ENCODE measurements at places on chromosomes 13 and 19.

DNA sequence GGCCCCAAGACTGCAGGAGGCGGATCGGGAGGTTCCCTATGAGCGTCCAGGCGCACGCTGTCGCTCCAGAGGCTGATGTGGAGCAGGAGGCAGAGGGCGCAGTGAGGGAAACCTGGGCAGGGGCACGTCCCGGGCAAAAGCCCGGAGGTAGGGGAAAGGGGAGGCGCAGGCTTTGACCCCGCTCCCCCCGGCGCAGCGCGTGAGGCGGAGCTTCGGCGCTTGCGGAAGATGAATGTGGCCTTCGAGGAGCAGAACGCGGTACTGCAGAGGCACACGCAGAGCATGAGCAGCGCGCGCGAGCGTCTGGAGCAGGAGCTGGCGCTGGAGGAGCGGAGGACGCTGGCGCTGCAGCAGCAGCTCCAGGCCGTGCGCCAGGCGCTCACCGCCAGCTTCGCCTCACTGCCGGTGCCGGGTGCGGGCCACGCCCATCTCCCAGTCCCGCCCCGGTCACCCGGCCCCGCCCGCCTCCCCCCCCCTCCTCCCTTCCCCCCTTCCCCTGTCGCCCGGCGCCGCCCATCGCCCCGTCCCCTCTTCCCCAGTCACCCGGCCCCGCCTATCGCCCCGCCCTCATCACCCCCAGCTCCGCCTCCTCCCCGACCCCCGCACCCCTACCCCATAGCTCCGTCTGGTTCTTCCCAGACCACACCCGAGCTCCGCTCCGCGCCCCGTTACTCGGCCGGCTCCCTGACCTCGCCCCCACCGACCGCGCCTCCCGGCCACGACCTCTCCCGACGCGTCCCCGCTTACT, 4.1 kb downstream of the HMG20B start:
- no peak for DNase-seq

GRCh38 chr13:63625869-63626268, 2210.2 kb upstream of the PCDH20 start:
- DNase-seq: no peak

GRCh38 chr13:100532090-100532766, 56.4 kb downstream of the GGACT start:
- no peak for DNase-seq

GRCh38 chr13:28058866-28059613, 41.3 kb downstream of the FLT3 start:
- peak; percentile 29 for DNase-seq

GRCh38 chr13:98772794-98773452, 20.5 kb upstream of the SLC15A1 start:
- no peak for DNase-seq

- DNase-seq: no peak
Observed at GRCh38 chr19:35120492-35120891, 4.9 kb downstream of the FXYD3 start.

DNA sequence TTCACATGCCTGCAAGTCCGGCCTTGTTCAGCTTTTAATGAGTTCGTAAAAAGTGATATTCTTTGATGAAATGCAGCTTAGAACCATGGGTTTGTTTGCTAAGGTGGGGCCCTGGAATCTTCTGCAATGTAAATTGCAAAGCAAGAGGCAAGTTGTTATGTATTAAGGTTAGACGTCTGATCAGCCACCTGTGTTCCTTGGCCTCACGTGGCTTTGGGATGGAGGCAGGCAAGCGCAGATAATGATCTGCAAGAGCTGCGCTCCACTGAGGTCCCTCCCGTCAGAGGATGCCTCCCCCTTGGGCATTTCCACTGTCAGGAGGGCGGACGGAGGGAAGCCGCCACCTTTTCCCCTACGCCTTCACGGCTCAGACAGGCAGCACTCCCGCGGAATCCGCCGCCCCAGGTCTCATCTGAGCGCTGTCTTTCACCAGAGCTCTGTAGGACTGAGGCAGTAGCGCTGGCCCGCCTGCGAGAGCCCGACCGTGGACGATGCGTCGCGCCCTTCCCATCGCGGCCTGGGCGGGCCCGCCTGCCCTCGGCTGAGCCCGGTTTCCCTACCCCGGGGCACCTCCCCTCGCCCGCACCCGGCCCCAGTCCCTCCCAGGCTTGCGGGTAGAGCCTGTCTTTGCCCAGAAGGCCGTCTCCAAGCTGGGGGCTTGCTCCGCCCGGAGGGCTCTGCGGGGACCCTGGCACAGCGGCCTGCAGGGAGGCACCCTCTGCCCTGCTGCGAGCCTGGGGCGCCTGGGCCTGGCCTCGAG, 110.9 kb downstream of the CRYL1 start:
- DNase-seq: no peak

- no peak for DNase-seq
Observed at GRCh38 chr13:37893321-37893720, 23.7 kb upstream of the TRPC4 start.

GRCh38 chr19:46211201-46211881, 18.2 kb upstream of the IGFL1 start:
- no peak for DNase-seq

DNA sequence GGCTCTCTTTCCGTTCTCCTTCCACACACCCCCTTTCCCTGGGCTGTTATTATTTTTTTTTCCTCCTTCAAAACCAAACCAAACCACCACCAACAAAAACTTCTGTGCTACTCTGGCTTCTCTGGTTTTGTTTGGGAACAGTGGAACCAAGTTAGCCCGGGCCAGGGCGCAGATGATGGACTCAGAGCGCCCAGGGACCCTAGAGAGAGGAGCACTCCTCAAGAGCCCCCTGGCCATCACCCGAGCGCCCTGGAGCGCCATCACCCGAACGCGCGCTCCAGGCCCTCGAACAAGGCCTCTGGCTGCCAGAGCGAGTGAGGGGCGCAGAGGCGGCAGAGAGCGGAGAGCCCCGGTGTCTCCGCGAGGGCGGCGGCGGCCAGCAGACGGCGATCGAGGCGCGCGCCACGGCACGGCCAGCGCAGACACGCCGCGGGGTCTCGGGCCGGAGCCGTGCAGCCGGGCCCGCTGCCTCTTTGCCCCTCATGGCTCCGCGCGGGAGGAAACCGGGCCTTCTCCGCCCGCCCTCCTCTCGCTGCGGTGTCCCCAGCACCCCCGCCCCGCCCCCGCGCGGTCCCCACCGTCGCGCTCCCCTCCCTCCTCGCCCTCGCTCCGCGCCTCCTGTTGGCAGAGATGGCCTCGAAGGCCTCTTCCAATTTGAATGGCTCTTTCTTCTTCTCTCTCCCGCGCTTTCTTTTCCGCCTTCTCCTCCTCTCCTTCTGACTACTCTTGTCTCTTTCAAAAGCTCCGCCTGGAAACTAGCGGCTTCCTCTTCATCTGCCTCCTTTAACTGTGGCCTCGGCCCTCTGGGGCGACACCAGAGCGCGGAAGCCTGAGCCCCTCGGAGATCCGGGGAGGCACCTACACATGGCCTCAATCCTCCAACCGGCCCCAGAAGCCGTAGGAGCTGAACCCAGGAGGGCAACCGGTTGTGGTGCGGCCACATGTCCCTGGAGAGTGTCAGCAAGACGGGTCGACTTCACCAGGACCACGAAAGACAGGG, 4.1 kb upstream of the SOX1 start:
- no peak for DNase-seq

Measured in stimulated activated naive CD8-positive, alpha-beta T cell treated with anti-CD3 and anti-CD28 coated beads, Interleukin-15, amount 100 ng/mL, for 72 hours (primary cell).